CD4-positive, alpha-beta T cell treated with Interleukin-21 for 1 hour (primary cell): ENCODE measurements at places on chromosomes 12 and 14.

GRCh38 chr12:116459916-116460663, 99.1 kb upstream of the MAP1LC3B2 start:
- no peak for DNase-seq

- no peak for DNase-seq
These were observed 11.3 kb upstream of the FAM222A start for GRCh38 chr12:109702111-109702841.

GRCh38 chr12:119609358-119609757, 15.8 kb downstream of the TMEM233 start:
- DNase-seq = no peak

DNA sequence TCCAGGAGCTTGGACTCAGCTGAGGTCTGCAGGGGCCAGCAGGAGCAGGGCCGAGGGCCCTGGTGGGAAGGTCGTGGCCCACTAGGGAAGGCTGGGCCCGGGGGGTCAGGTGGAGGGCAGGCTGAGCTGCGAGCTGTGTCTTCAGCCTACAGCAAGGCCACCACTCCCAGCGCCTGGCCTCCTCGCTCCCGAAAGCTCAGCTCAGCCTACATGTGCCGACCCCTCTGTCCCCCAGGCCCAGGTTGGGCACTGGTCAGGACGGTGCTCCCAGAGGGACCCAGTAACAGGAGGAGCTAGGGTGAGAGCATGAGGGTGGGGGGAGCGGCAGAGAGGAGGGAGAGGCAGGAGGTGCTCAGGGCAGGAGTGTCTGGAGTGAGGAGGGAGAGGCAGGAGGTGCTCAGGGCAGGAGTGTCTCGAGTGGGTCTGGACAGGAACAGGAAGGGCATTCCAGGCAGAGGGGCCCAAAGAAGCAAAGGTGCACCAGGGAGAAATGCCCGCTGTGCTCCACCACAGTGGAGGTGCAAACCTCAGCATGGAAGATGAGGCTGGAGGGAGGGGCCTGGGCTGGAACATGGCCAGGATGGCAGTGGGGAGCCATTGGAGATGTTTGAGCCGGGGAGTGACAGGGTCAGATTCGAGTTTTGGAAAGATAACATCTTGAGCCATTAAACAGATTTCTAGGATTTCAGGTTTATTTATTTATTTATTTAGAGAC, 29.1 kb upstream of the GPR132 start:
- DNase-seq = no peak

- DNase-seq = no peak
These were observed 9.8 kb upstream of the SSTR1 start for GRCh38 chr14:38197784-38198335.

- DNase-seq = no peak
These were observed 73.7 kb downstream of the TMTC2 start for GRCh38 chr12:82760423-82760822.

- DNase-seq = no peak
These were observed 194.1 kb downstream of the MON2 start for GRCh38 chr12:62660756-62661155.

DNA sequence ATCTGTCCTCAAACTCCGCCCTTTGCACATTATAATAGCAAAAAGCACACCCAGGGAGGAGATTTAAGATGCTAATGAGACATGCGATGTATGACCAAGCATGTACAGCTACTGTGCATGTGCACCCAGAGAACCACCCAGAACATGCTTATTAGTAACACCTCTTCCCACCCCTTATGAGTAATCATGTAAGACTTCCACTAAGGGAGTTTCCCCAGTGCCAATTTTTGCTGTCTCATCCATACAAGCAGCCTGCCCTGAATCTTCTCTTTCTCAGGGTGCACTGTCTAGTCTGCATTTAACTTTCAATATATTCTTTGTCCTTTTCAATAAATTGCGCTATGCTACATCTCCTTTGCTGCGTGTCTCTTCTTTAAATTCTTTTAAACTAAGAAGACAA, 830.0 kb upstream of the NOVA1 start:
- DNase-seq = no peak

GRCh38 chr12:98758331-98758730, 113.2 kb downstream of the APAF1 start:
- no peak for DNase-seq

DNA sequence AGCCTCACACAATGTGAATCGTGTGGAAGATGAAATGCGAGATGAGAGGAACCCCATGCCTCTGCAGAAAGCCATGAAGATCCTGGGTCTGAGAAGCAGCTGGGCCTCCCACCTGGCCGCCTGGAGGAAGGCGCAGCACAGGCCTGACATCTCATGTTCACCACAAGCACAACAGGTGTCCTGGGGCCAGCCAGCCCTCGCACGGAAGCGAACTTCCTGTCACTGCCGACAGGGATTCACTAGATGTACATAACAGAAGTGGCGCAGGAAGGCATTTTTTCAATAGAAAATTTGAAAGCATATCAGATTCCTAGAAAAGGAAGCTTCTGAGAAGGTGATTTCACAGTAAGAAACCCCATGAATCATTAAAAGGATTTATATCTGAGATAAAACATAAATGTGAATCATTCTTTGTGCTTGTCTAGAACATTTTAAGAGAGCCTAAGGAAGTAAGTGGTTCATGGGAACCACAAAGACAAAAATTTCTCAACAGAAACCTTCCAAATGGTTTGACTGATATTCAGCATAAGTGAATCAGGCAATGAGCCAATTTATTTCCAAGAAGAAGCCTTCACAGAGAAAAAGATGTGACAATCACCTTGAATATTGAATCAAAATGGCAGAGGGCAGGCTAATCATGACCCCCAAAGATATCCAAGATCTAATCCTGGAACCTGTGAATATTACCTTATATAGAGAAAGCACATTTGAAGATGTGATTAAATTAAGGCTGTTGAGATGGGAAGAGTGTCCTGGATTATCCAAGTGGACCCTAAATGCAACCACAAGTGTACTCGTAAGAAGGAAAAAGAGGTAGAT, 311.9 kb downstream of the DUSP6 start:
- peak; percentile 60 for DNase-seq

- DNase-seq = no peak
These were observed 12.5 kb downstream of the RPS6KL1 start for GRCh38 chr14:74910556-74910955.

- peak; percentile 94 for DNase-seq
These were observed at the start of gene GMFB for GRCh38 chr14:54488646-54489317. Gene GMFB, minus strand, starts transcription at chr14:54488980. Its CDS starts 53 bp downstream, at chr14:54488927.

GRCh38 chr12:13817131-13817530, 164.3 kb downstream of the GRIN2B start:
- DNase-seq = no peak

DNA sequence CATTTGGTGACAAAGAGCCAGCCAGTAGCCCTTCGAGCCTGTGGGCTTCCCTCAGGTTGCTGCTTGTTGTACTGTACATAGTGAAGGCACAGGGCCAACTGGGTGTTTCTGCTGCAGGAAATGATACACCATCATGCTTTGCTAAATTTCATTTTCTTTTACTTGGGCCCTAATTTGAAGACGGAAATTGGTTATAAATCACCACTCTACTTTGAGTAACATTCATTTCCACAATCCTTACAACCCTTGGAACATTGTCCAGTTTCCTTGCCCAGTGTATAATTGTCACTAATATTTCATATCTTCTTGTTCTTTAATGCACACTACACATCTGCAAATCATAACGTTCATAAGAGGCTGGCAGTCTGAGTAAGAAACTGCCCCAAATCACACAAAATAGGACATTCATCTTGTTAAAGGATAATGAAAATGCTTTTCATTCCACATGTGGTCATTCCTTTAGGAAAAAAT, 30.2 kb downstream of the MSRB3 start:
- no peak for DNase-seq

GRCh38 chr12:107277855-107278254, 184.5 kb upstream of the CRY1 start:
- no peak for DNase-seq

DNA sequence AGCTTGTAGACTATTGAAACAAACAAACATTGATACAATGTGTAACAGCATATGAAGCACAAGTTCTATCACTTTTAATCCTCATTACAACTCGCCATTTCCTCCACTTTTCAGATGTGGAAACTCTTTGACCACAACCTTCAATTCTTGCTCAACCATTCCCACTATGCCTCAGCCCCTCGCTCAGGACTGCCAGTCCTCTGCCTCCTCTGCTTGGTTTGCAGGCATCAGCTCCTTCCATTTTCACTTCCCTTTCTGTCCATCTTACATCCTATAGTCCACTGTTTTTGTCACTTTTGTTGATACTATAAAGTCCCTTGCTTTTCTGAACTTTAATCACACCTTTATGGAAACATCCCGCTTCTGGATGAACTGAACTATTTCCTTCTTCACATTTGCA, 28.2 kb upstream of the CD27 start:
- no peak for DNase-seq

GRCh38 chr12:47721431-47721973, 3.8 kb downstream of the ENDOU start:
- peak; percentile 40 for DNase-seq
